ENCODE measurements at places on chromosomes 6 and 20.

DNA sequence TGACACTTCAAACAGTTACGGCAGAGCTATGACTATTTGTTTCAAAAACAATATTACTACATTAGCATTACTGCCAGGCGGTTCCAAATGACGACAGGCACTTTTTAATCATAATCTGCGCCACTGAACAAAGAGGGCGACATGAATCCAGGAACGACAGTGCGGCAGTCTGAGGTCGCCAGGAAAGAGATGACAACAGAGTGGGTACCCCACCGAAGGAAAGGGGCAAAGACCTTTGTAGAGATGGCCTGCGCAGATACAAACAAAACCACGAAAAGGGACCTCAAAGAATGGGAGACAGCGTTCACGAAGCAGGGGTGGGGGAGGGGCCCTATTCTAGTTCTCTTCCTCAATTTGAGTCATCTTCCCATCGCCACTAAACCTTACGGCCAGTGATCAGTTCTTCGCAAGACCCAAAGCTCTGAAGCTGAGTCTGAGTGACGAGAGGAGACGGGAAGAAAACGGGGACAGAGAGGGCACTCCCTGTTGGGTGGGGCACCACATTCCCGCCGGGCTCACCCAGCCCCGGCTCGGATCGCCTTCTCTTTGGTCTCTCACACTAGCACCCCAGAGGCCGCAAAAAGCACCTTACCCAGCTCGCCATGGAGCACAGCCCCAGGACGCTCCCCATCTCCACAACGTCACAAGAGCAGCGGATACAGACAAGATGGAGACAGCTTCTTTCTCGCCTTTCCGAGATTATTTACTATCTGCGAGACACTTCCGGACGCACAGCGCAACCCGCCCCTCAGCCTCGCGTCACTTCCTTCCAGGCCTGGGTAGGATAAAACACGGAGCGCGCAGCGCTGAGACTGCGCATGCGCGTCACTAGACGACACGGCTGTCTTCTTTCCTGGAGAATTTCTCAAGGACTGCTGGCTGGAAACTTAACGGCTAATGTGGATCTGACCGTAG, at the start of gene SERINC1:
SERINC1 (minus strand) TSS at position 701 of the 915 bp plus-strand sequence; CDS start at position 631, 70 bp downstream.
- peak; percentile 90 for DNase-seq

DNA sequence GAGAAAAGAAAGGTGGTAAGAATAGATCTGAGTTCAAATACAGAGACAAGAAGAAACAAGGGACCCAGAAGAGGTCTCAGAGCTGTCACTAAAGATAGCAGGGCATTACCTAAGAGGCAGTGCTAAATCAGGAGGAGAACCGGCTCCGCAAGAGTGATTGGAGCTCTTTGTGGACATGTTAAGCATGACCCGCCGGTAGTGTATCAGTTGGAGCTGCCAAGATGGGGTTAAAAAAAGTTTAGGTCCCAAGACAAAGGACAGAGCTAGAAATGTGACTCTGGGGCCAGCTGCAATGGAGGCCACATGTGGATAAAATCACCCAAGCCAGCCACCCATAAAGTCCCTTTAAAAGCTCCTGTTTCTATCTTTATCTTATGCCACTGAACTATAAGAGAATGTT, 93.4 kb downstream of the MBOAT1 start:
- DNase-seq: no peak

DNA sequence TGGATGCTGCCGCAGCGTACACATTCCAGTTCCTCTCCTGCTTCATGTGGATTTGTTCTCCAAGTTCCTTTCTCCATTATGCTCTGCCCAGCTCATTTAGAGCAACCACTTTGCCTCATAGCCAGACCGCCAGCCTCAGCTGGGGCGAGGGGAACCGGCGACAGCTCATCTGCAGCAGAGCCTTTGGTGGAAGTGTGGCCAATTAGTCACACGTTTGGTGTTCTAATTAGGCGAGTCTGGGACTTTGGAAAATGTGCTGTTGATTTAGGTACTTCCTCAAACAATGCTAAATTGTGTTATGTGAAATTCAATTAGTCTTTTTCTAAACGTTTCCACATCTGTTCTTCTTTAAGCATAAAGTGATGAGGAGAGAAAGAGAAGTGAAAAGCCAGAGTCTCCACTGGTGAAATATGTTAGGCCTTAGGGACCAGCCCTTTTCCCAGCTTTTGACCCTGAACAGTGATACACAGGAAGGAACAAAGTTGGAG, 217.9 kb downstream of the TBX18 start:
- DNase-seq: no peak

DNA sequence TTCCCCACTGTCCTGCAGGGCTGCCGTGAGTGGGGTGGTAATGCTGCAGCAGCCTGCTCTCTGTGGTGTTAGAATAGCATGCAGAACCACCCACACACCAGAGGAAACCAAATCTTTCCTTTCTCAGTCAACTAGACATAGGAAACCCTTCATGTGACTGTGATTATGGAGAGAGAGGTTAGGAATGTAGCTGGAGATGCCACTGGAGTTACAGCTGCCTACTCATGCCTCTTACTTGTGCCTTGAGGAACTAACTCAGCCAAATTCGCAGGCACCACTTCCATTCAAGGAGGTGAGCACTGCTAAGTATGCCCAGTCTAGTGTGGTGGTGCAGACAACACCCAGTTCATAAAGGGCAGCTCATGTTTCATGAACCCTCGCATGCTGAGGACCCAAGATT, 27.4 kb downstream of the MUC22 start:
- peak; percentile 19 for DNase-seq

GRCh38 chr6:39188571-39188970, 40.7 kb downstream of the KCNK5 start:
- DNase-seq: no peak

- DNase-seq: no peak
Observed at GRCh38 chr6:144768551-144769075, 483.5 kb downstream of the UTRN start.

DNA sequence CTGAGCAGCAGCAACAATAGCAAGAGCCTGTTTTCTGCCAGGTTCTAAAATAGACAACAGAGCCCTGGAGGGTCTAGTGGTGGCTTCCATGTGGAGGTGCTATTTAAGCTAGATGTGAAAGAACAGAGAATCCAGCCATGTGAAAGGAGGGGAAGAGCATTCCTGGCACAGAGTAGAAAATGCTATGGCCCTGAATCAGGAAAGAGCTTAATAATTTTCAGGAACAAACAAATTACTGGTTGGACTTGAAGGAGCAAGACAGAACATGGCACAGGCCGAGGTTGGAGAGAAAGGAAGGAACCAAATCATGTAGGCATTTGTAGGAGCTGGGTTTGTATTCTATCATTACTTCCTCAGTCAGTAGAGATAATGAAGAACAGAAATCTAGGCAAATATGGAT, 98.3 kb downstream of the AIG1 start:
- DNase-seq: no peak

DNA sequence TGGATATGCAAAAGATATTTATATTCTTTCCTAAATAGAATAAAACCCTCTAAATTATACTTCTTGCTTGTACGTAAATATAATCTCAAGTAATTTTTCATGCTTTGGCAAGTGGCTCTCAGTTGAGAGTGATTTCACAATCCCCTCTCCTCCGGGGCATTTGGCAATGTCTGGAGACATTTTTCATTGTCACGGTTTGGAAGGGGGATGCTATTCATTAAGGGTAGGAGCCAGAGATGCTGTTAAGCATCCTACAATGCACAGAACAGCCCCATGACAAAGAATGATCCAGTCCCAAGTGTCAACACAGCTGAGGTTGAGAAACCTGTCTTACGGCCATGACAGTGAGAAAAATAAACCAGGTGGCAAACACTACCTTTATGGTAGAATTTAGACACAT, 75.7 kb downstream of the AGPAT4 start:
- DNase-seq: peak; percentile 54

- no peak for DNase-seq
Observed at GRCh38 chr6:75154973-75155372, 50.9 kb downstream of the COL12A1 start.

DNA sequence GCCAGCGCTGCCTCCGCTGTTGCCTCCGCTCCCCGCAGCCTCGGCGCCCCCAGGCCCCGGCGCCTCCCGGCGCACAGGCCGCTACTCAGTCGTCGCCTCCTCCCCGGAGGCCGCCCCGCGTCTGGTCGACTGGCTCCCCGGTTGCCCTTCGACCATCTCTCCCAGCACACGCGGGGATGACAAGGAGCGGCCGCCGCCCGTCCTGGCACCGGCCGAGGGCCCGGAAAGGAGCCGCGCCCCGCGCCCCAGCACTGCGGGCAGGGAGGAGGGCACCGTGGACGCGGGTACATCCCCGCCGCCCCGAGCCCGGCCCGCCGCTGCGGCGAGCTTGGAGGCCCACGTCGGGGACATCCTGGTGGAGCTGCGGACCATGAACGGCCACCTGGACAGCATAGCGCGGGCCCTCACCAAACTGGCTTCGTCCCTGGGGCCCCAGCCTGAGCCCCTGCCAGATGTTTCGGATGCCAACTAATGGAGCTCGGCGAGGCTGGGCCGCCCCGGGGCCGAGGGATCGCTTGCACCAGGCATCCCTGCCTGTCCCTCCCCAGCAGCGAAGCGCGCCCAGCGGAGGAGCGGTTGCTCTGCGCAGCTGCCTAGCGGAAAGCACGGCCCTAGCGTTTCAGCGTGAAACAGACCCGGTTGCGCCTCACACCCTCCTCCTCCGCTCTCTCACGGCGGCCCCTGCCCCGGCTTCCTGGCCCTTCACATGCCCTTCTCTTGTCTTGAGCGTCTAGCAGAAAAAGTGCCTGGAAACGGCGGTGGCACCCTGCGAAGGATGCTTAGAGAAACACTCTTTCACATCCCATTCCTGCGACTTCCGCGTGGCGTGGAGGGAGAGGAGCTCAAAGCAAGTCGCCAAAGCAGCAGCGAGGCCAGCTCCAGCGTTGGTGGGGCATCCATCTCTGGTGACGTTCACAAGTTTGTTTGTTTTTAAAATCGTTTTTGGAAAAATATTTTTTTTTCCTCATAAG, 285.8 kb upstream of the SUPT3H start:
- DNase-seq: no peak

- DNase-seq: no peak
Observed at GRCh38 chr20:51356871-51357270, 185.6 kb downstream of the NFATC2 start.

DNA sequence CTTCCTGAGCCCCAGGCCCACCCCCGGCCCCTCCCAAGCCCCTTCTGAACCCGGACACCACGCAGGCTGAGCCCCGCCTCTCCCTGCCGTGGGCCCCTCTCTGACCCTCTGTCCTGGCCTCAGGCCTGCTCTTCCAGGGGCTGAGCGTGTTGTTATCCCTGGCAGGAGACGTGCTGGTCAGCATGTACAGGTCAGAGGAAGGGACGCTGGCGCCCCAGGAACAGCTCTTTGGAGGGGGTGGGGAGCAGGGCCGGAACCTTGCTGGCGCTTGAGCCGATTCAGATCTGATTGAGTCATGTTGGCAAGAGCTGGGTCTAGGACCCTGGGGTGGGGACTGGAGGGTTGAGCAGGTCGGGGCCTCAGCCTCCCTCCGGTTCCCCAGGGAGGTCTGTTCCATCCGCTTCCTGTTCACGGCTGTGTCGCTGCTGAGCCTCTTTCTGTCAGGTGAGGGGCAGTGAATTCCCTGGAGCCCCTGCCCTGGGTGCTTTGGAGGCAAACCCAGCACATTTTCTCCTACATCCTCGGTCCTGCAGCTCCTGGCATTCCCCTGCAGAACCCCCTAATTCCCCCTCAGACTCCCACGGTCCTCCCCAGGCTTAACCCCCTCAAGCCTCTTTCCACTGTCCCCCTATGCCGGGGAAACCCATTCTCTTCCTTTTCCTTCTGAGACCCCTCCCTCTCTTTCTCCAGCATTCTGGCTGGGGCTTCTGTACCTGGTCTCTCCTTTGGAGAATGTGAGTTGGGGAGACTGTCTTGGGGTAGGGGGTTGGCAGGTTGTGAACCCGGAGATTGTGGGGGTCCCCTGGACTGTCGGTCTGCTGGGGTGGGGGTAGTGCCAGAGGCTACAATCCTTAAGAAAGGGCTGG, 2.0 kb downstream of the SPAG4 start:
- DNase-seq: peak; percentile 83

GRCh38 chr6:154399097-154399496, 42.5 kb upstream of the IPCEF1 start:
- DNase-seq: peak; percentile 66

GRCh38 chr20:16712511-16712947, 17.3 kb upstream of the SNRPB2 start:
- DNase-seq: no peak

DNA sequence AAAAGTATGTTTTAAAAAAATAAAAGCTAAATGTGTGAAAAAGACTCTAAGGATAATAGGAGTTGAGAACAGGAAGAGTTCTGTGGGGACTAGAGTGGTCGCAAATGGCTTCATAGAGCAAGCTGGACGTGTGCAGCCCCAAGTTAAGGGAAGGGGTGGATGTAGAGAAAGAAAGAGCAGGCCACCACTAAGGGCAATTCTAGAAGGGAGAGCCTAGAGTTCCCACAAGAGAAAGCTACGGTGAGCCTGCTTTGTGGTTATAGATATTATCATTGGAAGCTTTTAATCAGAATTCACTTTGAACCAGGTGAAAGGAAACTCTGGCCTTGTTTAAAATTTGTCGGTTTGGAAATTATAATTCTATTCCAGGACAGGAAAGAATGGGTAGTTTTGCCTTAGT, 101.6 kb downstream of the HIVEP2 start:
- DNase-seq: no peak

GRCh38 chr20:45905505-45906079, 6.4 kb downstream of the PLTP start:
- DNase-seq: peak; percentile 99

DNA sequence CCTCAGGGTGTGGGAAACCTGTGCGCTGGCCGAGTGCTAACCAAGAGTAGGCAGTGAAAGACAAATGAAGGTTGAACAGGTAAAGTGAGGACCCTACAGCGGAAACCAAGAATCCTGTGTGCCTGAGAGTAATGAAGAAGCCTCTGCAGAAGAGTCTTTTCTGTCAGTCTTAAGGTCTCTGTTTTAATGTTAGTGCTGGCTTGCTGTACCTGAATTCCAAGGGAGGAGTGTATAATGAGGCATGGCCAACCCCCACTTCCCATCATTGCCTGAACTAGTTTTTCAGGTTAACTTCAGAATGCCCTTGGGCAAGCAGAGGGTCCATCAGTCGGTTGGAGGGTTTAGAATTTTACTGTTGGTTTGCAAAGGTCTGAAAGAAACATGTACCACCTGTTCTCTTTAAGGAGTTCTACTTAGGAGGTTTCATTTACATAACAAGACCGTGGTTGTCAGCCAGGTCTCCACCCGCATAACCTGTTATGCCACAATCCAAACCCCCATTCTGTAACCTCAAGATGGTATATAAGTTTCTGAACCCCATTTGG, 589 bp upstream of the PDCD2 start:
- peak; percentile 31 for DNase-seq

- no peak for DNase-seq
Observed at GRCh38 chr6:139824864-139825263, 450.4 kb upstream of the CITED2 start.

GRCh38 chr6:166586424-166587156, at the start of gene RAMACL:
Gene RAMACL, minus strand, starts transcription at chr6:166586678. Its CDS starts 201 bp downstream, at chr6:166586477.
- peak; percentile 20 for DNase-seq
